ENCODE measurements at places on chromosomes 4 and X.

GRCh38 chr4:125314676-125315575 is at the start of gene FAT4:
FAT4 (plus strand) TSS chr4:125314955; CDS start chr4:125316412, 1,457 bp downstream.
- no peak for DNase-seq

- DNase-seq = no peak
These were observed 78.1 kb upstream of the PAGE3 start for GRCh38 chrX:55342533-55343501.

GRCh38 chr4:147787204-147787603 is 55.3 kb downstream of the ARHGAP10 start:
- no peak for DNase-seq

DNA sequence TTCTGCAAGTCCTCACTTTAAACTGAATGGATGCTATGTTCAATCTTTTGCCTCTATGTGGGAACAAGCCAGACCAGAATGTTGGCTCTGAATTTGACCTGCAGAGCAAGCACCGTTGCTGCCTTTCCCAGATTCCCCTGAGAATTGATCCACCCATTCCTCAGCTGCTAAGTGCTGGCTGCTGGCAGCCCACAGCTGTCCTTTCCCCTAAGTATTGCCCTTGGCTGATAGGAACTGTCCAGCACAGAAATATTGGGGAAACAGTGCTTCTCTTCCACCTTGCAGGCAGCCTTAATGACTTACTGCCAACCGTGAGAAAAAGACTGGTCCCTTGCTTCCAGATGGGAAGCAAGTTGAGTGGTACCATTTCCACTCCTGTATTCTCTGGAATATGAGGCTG is 475.9 kb downstream of the PDHA2 start:
- no peak for DNase-seq

GRCh38 chr4:163195247-163195765 is 28.6 kb upstream of the NAF1 start:
- no peak for DNase-seq

DNA sequence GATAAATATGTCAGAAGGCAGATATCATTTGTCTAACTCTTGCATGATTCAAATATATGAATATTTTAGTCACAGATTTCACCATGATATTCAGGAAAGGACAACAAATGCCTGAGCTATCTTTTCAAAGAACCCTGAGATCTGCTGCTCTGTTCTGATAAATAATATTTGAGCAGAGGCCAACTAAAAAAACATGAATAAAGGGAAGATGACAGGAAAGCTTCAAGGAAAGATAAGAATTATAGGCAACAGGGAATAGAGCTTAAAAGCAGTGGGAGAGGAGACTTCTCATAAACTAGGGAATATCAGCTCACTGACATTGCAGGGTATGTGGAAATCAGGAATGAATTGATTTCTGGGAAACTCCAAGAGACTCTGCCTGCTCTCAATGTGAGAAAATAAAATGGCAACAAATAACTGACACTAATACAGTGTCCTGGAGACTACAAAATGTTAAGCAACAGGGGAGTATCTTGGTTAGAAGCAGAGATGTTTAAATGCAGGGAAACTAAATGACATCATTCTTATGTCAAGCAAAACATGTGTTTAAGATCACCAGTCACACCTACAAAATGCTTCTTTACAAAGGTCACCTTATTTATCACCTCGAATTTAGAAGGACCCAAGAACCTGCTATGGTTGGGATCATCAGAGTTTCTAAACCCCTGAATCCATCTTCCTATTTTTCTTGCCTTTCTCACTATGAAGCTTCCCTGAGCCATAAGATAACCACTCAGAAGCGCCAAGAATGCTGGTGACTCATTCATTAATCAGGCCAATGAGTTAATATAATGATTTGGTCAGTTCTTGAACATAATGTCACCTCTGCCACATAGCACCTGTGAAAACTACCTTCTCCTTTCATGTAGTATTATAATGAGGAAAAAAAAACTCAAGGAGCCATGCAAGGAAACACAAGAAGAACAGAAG is 78.1 kb downstream of the NDST3 start:
- no peak for DNase-seq

DNA sequence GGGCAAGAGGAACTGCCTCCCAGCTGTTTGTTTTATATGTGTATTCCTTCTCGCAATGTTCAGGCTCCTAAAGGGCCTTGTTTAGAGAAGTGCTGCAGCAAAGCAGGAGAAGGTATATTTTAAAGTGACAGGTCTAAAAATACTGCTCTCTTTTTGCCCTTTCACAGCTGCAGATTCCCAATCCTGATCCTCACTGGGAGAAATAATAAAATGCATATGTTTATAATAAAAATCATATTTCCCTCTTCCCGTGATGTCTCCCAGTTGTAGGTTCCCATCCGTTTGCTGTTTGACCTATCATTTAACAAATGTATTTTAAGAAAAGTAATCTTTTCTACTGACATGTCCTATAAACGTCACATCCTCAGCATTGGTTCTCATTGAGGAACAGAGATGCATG is 62.7 kb upstream of the GPC4 start:
- no peak for DNase-seq

- DNase-seq = no peak
These were observed 9.2 kb upstream of the AP1AR start for GRCh38 chr4:112222219-112222955.

- DNase-seq = no peak
These were observed 232.6 kb upstream of the BOD1L1 start for GRCh38 chr4:13860126-13860525.

DNA sequence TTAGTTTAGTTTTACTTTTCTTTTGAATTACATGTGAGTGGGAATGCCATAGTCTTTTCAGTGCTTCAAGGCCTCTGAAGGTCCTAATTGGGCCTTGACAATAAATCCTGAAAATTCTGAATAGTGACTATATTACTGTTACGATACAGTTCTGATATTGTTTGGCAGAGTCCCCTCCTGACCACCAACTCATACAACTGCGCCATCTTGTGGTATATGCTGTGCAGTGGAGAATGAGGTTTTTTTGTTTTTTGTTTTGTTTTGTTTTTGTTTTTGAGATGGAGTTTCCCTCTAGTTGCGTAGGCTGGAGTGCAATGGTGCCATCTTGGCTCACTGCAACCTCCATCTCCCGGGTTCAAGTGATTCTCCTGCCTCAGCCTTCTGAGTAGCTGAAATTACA is 56.6 kb upstream of the CHRDL1 start:
- DNase-seq = no peak

DNA sequence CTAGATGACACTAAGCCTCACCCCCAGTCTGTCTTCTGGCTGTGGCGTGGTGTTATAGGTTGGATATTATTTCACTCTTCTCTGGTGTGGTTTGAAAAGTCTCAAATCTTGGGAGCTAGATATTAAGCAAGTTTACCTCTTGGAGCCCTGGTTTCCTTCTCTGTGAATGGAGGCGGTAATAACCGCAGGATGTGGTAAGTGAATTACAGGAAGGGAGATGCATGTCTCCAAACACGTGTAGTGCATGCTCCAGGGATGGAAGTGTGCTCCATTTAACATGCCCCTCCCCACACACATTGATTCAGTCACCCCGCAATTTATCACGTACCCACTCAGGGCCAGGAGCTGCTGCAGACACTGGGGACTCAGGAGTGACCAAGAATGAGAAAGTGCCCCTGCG is 4.9 kb downstream of the ZNF275 start:
- DNase-seq = no peak

GRCh38 chrX:19839770-19840254 is 47.6 kb downstream of the SH3KBP1 start:
- no peak for DNase-seq

- no peak for DNase-seq
These were observed 2.5 kb upstream of the USP27X start for GRCh38 chrX:49876750-49877149.

DNA sequence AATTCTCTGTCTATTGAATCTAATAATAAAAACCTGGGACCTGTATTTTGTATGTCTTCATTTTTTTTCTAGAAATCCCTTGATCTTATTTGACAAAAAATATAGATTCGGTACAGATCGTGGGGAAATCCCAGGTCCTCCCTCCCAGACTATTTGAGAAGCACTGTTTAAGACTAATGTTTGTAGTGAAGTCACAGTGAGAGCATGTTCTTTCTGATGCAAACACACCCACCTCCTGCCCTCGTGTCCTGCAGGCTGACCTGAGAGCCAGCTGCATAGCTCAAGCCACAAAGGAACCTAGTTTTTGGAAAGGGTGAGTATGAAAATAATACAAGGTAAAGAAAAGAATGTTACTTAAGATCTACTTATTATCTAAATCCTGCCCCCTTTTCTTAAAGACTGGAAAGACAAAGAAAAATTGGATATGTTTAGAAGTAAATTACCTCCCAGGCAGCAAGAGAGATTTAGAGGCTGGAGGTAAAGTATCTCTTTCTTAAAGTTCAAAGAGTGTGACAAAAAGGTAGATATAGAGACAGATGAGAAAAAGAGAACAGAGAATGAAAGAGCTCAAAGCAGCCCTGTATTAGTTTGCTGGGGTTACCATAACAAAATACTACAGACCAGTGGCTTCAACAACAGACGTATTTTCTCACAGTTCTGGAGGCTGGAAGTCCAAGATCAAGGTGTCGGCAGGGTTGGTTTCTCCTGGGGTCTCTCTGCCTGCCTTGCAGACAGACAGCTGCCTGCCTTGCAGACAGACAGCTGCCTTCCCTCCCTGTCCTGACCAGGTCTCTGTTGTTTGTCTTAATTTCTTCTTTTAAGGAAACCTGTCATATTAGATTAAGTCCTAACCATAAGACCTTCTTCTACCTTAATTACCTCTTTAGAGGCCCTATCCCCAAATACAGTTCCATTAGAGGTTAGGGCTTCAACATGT is 20.4 kb upstream of the DCTD start:
- DNase-seq = no peak

DNA sequence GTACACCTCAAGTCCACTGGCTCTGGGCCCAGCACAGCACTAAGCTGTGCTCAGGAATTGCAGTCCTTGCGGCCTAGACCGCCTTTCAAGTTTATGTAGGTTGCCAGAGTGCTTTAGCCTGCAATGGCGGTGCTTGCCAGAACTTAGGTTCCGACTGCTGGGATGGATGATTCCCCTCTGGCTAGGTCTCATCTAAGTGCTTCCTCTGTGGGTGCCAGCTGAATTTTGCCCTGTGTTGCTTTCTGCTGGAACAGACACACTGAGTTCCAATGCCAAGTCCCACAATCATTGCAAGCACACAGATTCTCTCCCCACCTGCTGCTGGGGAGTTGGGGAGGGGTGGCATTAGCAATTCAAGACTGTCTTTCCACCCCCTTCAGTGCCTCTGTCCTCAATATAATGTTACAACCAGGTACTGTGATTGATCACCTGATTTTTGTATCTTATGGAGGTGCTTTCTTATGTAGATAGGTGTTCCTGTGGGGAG is 129.5 kb downstream of the GRID2 start:
- no peak for DNase-seq

GRCh38 chrX:53320543-53321229 is 39.3 kb upstream of the IQSEC2 start:
- DNase-seq = no peak

DNA sequence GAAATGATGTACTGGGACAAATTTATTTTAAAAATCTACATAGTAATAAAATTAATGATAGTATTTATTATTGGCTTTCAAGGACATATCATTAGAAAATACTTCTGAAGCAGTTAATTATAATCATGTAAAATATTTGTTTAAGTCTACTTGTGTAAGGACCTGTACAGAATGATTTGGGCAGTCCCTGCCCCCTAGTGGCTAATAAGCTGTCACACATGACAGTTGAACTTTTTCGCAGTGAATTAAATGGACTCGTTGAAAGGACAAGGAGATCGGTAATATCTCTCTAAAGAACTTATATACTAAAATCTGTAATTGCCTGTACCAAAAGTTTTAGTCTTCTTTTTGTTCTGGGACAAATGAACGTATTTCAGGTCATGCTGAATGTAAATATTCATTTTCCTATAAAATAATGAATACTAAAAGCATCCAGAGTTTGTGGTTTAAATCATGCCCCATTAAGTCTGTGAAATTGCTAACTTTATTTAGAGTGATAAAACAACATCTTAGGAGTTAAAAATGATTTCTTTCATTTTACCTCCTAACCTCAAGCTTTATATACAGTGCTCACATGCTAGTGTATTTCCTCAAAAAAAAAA is 13.6 kb downstream of the EXOC1 start:
- DNase-seq = no peak

- no peak for DNase-seq
These were observed 62.6 kb downstream of the TBC1D9 start for GRCh38 chr4:140693562-140693961.

DNA sequence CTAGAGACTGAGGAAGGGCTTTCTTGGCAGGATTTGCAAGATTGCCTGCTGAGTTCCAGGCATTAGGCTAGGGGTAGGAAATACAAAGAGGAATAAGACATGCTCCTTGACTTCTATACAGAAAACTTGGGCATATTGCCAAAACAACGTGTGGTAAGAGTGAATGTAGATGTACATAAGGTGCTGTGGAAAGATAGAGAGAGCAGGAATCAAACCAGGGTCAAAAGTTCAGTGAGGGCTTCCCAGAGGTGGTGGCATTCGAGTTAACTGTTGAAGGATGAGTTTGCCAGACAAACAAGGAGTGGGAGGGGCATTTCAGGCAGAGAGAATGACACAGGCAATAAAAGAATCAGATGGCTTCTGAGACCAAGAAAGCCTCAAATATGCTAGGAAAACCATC is 187.9 kb downstream of the KDR start:
- DNase-seq = no peak

GRCh38 chrX:56564164-56564885 is 898 bp downstream of the UBQLN2 start:
- no peak for DNase-seq

- DNase-seq = no peak
These were observed 172.9 kb downstream of the PTTG2 start for GRCh38 chr4:38132843-38133662.

DNA sequence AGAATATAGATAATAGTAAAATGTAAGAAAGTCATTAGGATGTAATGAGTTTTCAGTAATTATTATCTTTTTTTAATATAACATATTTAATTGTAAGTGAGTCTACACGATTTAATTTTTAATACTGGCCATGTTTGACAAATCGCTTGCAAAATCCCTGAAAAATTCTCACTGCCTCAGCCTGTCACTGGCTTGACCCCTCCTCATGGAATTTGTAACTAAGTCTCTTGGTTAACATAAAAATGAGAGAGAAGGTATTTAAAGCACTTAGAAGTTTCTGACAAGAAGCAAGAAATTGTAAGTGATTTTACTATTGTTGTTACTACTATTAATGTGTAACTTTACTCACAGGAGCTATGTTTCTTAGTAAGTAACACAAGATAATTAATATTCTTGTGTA is 237.9 kb upstream of the GK2 start:
- no peak for DNase-seq

DNA sequence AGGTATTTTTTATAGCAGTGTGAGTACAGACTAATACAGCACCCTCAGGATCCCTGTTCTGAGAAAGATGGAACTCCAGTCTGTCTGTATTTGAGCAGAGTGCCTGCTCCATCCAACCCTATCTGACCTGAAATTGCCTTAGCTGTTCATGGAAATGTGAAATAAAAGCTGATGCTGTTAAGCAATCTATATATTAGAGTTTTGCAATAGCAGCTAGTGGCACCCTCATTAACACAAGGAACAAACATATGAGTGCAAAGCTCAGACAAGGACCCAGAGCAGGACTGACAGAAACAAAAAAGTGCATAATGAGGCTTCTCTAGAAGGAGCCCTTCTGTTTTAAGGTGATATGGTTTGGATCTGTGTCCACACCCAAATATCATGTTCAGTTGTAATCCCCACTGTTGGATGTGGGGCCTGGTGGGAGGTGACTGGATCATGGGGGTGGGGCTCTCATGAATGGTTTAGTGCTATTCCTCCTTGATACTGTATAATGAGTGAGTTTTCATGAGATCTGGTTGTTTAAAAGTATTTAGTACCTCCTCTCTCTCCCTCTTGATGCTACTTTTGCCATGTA is 272.9 kb upstream of the KLF3 start:
- DNase-seq = no peak

GRCh38 chr4:85824166-85824945 is 349.4 kb downstream of the ARHGAP24 start:
- no peak for DNase-seq

All from stimulated activated CD8-positive, alpha-beta memory T cell treated with anti-CD3 and anti-CD28 coated beads, Interleukin-4, amount 100 ng/mL, for 4 hours (primary cell).